ENCODE measurements at places on chromosomes 2 and 18.

DNA sequence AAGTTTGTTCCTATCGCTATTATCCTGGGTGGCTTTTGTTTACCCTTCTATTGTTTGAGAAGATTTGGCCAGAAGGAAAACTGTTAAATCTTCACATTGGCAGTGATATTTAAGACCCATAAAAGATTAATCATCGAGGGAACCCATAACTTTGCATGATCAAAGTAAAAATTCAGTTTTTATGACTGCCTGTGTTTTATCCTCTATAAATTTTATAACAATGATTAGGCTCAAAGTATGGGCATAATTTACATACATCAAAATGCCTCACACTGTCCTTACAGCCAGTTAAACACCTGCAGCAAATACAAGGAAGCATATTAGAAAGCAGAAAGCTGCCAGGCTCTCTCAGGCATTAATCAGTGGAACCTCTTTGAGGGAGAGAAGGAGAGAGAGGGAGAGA is 289.1 kb downstream of the ICOS start:
- DNase-seq, result no peak

GRCh38 chr18:72102412-72102811 is 441.7 kb downstream of the CBLN2 start:
- no peak for DNase-seq

DNA sequence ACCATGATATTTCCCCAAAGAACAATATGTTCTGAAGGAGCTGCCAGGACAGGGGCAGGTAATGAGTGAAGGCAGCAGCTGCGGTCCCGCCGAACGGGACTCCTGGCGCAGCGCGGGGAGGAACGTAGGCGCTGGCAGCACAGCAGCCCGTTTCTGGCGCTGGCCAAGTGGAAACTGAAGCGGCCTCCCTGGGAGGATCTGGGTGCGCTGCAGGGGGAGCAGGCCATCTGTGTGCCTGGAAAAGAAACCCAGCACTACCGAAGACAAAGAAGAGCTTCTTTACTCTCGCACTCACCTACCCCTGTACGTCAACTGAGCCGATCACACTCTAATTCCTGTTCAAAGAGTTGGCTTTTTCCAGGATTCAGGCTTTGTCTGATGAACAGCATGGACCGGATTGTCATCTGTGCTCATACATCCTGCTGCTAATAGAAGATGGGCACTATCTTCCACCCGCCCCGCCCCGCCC is 11.8 kb downstream of the G6PC2 start:
- DNase-seq, result no peak

GRCh38 chr18:52701219-52701935 is 361.4 kb downstream of the DCC start:
- no peak for DNase-seq

- DNase-seq, result no peak
Measured at GRCh38 chr2:236215761-236216333, 47.7 kb upstream of the GBX2 start.

DNA sequence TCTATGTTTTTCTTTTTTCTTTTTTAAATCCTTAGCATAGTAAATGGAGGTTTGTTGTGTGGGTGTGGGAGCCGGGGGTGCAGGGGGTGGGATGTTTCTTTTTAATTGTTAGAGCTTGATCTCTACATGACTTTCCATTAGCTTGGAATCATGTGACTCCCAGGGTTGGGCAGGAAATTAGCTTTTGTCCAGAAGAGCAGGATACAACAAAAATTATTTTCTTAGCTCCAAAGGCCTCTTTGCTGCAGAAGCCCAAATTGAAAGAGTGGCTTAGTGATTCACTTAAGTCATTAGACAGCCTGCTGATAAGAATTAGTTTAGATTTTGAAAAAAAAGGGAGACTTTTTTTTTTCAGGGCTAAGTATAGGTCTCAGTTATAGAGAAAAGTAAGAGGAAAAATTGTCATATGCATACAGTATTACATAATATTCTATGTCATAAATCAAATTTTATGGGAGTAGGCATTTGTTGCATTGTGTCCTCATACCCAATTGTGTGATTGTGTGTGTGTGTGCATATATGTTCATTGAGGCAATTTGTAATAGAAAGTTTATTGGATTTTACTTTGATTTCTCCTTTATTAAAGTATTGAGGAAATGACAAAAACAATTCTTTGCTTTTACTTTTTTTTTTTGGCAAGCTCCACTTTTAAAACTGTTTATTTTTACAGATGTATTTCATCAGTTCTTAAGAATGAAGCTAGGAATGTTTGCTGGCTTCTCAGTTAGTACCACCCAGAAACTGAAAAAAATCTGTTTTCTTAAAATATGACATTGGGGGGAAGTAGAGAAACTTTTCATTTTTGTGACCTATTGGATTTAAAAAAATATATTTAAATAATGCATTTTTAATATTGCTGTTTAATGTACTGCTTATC is 47.4 kb downstream of the TSPYL6 start:
- DNase-seq, result no peak

DNA sequence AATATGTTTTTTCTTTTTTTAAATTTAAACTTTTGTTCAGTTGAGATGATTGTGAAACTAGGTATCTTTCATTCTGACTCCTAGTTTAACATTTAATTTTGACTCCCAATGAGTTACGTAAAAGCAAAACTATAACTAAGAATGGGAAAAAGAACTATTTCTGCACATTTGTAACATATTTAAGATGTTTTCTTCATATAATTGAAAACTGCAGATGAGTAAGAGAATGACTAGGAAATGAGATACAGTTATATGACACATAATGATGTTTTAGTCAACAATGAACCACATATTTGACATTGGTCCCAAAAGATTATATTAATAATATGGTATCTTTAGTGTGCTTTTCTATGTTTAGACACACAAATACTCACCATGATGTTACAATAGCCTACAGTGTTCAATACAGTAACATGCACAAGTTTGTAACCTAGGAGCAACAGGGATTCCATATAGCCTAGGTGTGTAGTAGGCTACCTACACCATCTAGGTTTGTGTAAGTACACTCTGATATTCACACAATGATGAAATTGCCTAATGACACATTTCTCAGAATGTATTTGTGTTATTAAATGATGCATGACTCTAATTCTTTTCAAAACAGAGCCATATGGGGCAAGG is 12.6 kb downstream of the ERMN start:
- DNase-seq, result no peak

GRCh38 chr18:5311301-5311989 is 15.9 kb upstream of the ZBTB14 start:
- no peak for DNase-seq

DNA sequence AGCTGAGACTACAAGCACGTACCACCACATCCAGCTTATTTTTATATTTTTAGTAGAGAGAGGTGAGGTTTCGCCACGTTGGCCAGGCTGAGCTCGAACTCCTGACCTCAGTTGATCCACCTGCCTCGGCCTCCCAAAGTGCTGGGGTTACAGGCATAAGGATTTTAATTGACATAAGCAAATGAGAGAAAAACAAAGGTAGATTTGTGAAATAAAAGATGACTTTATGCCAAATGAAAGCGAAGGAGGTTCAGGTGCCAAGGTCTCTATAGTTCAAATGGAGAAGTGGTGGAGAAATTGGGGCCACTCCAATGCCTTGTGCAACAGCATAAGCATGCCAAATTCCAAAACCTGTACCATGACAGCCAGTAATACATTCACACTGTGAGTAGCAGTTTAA is 180.6 kb downstream of the MREG start:
- no peak for DNase-seq

- DNase-seq, result peak; percentile 91
Measured at GRCh38 chr2:219356834-219357233, 24.3 kb upstream of the RESP18 start.

DNA sequence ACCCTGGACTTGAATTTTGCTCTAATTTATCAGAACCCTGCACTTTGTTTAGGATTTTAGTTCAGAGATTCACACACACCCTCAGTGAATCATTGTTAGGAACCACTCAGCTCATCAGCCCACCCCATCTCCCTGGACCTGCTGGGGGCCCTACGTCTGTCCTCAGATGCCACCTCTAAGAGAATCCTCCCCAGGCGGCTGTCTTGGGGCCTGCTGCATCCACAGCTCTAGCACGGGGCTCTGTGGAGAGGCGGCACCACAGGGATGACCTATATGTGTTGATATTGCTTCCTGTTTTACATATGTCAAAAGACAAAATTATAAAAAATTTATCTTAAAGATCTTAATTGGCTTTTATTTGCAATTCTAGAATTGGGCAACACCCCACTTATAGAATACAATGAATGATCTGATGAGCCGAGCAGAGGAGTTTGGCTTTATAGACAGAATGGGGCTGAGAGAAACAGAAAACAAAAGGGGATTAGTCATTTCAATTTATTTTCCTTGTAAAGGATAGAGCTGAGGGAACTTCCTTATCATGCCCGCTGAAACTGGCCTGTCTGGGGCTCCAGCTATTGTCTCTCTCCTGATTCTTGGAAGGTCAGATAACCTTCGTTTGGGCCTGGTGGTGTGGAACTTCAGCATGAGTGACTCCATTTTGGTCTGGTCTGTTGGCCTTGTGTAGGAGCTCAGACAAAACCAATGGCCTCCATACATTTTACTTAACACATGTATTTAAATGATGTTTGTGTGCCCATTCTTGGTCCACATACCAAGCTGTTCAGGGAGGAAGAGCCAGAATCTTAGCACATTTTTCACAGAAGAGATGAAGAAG is 1.4 kb downstream of the MYO7B start:
- no peak for DNase-seq

GRCh38 chr2:95275601-95276243 is 1.5 kb downstream of the PROM2 start:
- DNase-seq, result no peak

DNA sequence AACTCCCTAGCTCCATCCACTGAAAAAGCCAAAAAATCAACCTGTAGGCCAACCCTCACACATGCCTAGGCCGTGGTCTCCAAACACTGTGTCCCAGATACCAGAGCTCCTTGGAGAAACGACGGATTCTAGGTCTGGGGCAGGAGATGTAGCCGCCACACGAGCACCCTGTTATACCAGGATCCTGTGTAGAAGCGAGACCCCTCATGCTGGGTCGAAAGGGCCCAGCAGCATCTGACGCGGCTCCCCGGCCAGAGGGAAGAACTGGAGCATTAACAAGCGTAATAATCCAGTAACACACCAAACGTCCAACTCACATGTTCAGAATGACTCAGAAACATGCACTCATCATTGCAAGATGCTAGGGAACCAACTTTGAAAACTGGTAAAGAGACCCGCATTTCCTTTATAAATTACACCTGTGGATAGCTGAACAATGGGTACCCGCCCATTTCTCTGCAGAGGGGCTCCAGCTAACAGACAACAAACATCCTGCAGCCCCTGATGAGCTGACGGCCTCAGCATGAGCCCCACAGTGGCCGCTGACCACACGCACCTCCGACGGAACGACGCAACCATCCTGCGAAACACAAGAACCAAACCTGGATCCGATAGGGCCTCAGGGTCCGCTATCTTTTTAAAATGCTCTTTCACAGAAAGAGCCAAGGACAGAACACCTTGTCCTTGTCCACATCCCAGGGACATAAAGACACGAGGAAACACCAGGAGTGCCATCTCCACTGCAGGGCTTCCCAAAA is 14.2 kb downstream of the SLC66A2 start:
- DNase-seq, result no peak

- no peak for DNase-seq
Measured at GRCh38 chr18:74935434-74935833, 273.5 kb downstream of the PTGR3 start.

DNA sequence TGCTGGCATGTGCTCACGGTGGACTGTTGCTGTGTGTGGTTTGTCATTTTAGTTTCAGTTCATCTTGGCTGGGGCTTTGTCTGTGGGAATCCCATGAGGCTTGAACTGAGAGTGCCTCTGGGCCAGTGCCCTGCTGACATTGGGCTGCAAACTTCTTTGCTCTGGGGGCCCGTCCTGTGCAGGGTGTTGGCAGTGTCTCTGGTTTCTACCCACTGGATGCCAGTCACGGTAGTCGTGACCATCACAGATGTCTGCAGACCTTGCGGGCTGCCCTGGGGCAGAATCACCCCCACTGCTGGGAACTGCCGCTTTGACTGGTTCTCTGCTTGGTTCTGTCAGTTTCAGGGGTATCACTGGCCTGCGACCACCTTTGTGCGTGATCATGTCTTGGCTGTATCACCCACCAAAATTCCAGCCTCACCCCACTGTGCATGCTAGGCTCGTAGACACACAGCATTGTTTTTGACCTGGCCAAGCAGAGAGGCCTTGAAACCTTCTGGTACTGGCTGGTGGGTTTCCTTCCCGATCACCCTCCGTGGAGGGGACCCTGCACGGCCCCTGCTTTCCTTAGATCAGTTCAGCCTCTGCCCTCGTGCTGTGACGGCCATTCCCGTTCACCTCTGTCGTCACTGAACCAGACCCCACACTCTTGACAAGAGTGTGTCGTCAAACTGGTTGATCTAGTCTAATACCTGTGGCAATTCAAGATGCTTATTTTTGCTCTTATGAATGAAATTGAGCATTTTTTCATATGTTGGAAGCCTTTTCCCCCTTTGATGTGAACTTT is 57.6 kb downstream of the KCNG2 start:
- DNase-seq, result no peak

- no peak for DNase-seq
Measured at GRCh38 chr18:36157441-36157840, 27.7 kb downstream of the ELP2 start.

DNA sequence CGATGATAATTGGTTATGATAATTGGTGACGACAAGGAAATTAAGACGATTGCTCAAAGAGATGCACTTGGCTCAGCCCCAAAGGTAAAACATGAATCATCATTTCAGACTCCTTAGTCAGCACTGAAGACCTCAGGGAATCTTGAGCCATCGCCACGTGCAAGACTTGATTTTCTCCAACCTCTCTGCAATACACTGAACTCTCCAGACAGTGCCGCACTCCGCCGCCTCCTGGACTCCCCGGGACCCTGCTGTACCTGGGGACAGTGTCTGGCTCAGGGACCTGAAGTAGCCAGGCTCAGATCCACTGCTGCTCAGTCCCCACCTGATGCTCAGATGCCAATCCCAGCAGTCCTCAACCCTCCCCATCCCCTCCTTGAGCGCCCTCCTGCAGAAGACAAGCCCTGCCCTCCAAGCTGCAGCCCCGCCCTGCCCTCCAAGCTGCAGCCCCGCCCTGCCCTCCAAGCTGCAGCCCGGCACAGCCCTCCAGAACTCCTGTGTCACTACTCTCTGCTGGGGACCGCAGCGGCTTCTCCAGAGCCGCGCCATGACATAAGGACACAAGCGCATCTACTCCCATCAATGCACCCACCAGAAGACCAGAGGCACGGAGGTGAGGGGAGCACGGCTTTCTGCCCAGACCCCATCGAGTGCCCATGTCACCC is 1.1 kb downstream of the TMEM18 start:
- peak; percentile 3 for DNase-seq

GRCh38 chr2:118752762-118753429 is 94.6 kb downstream of the EN1 start:
- no peak for DNase-seq

DNA sequence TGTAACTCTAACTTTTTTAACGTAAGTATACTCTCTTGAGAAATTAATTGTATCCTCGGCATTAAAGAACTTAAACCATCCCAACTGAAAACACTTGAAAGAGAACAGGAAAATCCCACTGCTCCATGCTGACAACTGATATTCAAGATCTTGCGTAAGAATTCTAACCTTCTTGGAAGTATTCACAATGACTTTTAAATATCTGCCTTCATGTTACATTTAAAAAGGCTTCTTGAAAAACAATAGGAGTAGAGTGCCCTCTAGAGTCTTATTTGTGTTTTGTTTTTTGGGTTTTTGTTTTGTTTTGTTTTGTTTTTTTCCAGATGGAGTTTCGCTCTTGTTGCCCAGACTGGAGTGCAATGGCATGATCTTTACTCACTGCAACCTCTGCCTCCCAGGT is 65.4 kb upstream of the DNAJC10 start:
- no peak for DNase-seq

GRCh38 chr2:232444409-232445148 is 11.4 kb upstream of the ALPI start:
- DNase-seq, result peak; percentile 77
